ENCODE measurements at places on chromosomes 3 and 15.

DNA sequence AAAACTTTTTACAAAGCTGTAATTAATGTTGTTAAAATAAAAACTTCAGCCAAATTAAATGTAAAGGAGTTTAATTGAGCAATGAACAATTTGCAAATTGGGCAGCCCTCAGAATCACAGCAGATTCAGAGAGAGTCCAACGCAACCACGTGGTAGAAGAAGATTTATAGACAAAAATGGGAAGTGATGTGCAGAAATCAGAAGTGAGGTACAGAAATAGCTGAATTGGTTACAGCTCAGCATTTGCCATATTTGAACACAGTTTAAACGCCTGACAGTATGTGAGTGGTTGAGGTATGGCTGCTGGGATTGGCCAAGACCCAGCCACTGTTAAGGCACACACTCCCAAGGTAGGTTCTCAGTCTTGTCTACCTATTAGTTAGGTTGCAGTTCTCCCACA, 14.4 kb upstream of the PLA2G4D start:
- no peak for DNase-seq

GRCh38 chr3:15602146-15602536, 596 bp downstream of the BTD start:
- no peak for DNase-seq

DNA sequence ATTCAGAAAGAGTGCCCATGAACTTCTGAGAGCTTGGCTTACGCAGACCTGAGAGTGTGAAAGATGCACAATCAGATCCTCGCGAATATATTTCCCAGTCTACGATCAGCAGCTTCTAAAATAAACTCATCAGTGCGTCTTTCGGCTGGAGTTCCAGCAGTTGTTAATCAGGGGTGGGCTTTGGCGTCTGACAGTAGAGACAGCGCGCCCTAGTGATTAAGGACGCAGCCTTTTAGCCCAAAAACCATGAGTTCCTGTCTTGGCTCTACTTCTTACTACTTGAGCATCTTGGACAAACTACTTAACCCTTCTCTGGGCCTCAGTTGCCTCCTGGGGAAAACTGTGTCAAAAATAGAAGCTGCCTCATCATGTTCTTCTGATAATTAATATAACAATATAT, 15.8 kb upstream of the ARRDC4 start:
- no peak for DNase-seq

- no peak for DNase-seq
Measured at GRCh38 chr3:195113536-195114425, 157.2 kb downstream of the XXYLT1 start.

- no peak for DNase-seq
Measured at GRCh38 chr3:100254168-100254777, 6.5 kb upstream of the TBC1D23 start.

All from activated naive CD4-positive, alpha-beta T cell (primary cell).